Left ventricle myocardium superior (tissue), 1 donor: ENCODE measurements at places on chromosomes 11 and 22.

GRCh38 chr22:50247748-50248147 is 2.9 kb upstream of the TUBGCP6 start:
- no peak for DNase-seq

- DNase-seq = no peak
Measured at GRCh38 chr11:102520514-102520913, 10.0 kb downstream of the MMP7 start.

- DNase-seq = no peak
Measured at GRCh38 chr22:48496226-48496845, 1331.3 kb downstream of the BRD1 start.

DNA sequence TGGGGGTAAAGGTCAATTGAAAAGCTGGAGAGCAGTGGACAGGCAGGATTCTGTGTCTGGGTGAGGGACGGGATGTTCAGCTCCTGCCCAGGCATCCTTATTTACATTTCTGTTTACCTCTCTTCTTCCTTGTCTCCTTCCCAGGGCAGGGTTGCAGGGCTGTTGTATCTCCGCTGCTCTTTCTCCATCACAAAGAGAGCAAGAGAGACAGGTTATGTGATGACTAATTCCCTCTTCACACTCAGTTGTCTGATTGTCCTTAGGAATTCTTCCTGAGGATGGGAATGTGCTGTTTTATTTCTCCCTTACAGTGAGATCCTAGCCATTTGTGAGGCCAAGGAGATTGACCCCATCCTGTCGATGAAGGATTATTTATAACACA is 104.9 kb downstream of the VPREB1 start:
- no peak for DNase-seq

DNA sequence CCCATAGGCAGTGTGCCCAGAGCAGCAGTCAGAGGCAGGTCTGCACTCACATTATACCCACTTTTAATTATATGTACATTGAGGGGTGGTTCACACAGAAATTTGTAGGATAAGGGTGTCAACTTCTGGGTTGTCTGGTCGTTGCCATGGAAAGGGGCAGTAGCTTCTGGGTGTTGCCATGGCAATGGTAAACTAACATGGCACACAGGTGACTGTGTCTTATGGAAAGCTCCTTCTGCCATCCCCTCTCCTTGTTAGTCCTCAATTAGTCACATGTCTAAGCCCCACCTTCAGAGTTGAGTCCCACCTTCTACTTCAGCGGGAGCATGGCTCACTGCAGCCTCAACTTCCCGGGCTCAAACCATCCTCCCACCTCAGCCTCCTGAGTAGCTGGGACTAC is 56.3 kb upstream of the ATXN10 start:
- no peak for DNase-seq

DNA sequence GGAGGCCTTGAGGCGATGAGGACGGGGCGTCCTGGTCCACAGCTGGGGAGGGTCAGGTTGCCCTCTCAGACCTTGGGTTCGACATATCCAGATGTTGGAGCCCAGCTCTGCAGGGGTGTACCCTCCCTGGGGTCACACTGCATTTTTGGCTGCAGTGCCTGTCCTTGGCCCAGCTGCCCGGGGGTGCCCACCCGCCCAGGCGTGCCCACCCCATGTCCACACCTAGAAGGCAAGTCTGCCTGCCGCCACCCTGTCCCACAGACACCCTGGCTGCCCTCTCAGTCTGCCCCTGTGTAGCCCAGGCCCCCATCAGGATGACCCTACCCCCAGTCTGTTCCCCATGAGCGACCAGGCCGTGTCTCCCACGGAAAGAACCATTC is 3.0 kb downstream of the LSP1 start:
- no peak for DNase-seq
